ENCODE measurements at places on chromosomes 3 and 15.

GRCh38 chr3:134480546-134480945, 5.2 kb downstream of the ANAPC13 start:
- no peak for DNase-seq

DNA sequence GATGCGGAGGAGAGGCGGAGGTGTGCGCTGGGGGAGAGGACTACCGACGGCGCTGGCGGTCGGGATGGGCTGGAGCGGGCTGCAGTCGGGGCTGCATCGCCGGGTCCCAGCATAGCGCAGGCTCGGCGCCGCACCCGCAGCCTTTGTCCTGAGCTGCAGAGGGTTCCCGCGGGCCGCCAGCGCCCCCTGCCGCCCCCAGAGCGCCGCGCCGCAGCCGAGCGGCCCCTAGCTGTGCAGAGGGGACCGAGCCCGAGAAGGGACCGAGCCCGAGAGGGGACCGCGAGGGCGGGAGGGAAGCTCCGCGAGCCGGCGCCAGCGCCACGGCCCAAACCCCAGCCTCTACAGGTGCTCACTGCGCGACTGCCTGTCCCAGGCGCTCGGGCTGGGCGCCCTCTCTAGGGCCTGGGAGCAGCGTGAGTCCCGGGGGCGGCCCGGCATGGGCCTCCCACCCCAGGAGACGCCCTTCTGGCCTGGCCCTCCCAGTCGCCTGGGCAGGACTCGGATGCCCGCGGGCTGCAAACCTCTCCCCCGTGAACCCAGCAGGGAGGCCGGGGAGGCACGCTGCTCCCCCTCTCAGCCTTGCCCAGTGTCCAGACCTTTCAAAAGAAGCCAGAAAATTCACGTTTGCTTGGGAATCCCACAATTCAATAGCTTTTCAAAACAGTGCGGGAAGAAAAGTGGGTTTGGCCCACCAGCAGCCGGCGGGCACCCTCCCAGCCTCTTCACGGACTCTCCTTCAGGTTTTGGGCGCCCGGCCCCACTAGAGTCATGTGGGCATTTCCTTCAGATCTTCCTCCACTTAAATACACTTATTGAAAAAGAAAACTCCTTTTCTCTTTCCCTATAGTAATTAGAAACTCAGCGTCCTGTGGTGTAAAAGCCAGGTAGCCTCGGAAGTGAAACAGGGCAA, 134.7 kb downstream of the TPRA1 start:
- DNase-seq = peak; percentile 80

DNA sequence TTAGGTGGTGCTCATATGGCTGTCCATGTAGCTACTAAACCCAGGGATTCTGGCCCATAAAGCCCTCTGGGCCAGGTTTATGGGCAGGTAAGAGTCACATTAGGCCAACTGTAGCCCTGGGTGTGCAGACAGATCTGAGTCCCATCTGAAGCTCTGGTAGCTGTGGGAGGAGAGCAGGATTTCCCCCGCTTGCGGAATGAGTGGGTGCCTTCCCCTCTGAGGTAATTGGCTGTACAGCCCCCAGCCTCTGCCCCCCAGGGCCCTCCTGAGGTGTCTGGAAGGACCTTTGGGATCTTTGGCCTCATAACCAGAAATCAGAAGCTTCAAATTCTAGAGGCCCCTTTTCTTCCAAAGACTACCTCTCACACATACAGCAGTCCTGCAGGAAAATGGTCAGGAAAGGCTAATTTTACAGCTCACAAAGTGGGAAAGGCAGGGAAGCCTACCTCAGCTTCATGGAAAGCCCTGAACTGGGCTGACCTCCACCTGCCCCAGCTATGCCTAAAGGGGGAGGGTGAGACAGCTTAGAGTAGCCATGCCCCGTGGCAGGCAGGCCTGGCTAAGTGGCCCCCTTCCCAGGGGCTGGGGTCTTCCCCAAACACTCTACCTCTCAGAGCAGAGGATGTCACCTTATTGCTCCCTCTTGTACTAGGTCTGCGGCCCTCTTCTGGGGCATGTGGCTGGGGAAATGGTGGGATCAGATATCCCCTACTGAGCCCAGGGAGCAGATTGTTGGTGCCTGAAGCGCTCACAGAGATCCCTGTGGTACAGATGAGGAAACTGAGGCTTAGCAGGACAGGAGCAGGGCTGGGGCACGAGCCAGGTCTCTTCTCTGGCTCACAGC, 16.8 kb downstream of the HEMK1 start:
- DNase-seq = no peak

GRCh38 chr3:172136330-172136729, 97.0 kb downstream of the FNDC3B start:
- DNase-seq = no peak

GRCh38 chr15:56339594-56339993, 25.6 kb upstream of the TEX9 start:
- no peak for DNase-seq

DNA sequence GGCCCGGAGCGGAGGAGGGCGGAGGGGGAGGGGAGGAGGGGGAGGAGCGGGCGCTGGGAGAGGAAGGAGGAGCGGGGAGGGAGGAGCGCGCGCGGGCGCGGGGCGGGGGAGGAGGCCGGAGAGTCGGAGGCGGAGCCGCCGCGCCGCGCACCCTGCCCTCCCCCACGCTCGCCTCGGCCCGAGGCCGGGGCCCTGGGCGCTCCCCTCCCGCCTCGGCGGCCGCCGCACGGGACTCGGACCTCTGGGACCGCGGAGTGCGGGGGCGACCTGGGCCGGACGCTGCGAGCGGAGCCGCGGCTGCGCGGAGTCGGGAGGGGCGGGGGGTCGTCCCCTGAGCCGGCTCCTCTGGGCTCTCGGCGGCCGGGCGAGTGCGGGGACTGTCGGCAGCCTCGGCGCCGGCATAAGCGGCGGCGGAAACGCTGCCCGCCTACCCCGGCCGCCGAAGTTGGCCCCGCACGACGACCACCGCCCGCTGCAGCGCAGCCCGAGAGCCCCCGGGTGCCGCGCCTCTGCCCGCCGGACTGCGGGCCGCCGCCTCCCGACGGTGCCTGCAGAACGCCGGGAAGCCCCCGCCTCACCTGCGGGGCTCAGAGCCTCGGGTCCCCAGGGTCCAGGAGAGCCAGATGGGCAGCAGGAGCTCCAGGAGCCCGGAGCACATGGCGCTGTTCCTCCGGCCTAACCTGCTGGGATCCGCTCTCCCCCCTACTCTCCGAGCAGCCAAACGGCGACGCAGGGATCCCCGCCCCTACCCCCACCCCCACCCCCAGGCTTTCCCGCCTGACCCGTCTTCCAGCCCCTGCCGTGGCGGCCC, 406 bp upstream of the GABRB3 start:
- no peak for DNase-seq

- DNase-seq = peak; percentile 21
Observed at GRCh38 chr15:78950902-78951840, 6.3 kb upstream of the CTSH start.

- DNase-seq = no peak
Observed at GRCh38 chr3:94049267-94049666, 13.4 kb downstream of the DHFR2 start.

DNA sequence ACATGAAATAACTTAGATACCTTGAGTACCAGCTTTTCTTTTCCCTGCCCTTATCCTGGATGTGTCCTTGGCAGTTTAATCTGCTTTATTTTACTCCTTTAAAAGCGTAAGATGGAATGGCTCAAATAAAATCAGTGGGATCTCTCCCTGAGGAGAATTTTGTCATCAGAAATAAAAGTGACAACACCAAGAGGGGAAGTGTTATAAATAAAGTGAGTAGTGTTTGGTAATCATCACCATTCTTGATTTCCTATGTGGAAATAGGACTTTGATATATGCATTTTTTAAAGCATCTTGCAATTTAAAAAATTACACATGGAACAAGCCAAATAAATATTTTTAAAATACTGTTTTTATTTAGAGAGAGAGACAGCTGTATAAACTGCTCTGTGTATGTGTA, 76.5 kb downstream of the MBNL1 start:
- DNase-seq = no peak

- DNase-seq = no peak
Observed at GRCh38 chr3:14412831-14413380, 10.5 kb downstream of the SLC6A6 start.

- peak; percentile 10 for DNase-seq
Observed at GRCh38 chr3:169218314-169218983, 445.1 kb downstream of the MECOM start.

DNA sequence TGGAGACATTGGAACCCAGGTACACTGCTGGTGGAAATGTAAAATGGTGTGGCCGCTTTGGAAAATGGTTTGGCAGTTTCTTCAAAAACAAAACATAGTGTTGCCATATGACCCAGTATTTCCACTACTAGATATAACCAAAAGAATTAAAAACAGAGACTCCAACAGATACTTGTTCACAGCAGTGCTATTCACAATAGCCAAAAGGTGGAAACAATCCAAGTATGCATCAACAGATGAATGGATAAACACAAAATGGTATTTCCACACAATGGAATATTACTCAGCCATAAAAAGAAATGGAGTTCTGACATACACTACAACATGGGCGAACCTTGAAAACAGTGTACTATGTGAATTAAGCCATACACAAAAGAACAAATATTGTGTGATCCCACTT, 59.4 kb upstream of the TIMP4 start:
- DNase-seq = no peak

DNA sequence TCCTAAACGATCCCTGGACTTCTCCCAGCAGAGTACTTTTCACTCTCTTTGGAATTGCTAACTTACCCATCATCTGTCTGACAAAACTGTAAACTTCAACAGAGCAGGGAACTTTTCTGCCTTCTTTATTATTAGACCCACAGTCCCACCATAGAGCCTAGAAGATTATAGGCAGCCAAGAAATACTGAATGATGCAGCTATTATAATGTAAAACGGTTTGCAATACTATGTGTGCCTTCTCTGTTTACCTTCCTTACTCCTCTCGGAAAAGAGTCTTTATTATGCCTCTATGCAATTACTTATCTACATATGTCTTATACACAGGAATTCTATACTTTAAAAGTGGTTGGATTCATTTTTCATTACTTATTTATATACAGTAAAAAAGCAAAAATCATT, 36.0 kb downstream of the SHQ1 start:
- DNase-seq = no peak

DNA sequence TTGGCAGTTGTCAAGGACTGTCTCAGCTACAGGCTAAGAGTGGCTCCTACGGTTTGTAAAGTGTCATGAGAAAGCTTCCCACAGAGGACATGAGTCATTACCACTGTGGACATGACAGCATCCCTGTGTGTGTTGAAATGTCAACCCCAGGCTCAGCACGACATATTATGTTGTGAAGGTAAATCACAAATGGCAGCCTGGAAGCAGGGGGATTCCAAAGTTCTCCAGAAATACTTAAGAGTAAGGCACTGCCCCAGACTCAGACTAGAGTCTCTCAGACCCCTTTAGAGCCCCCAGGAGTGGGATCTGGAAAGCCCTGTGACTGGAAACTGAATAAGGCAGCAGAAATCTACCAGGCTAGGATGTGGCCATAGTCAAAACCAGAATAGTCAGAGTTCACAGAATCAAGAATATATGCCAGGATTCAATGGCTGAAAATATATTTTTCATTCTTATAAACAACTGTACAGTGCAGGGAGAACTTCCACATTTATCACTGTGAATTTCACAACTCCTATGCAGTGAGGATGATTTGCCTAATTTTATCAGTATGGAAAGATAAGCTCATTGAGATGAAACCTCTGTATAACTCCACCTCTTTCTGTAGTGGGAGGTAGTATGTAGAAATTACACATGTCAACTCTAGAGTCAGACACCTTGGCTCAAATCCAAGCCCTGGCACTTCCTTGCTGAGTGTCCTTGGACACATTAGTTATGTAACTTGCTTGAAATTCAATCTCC, 237.1 kb upstream of the CFAP20DC start:
- DNase-seq = no peak

- DNase-seq = no peak
Observed at GRCh38 chr3:21117370-21117769, 633.6 kb downstream of the ZNF385D start.

GRCh38 chr3:46369675-46370132, 1.0 kb upstream of the CCR5 start:
- no peak for DNase-seq

GRCh38 chr3:183540501-183541234, 14.8 kb downstream of the KLHL6 start:
- peak; percentile 55 for DNase-seq

DNA sequence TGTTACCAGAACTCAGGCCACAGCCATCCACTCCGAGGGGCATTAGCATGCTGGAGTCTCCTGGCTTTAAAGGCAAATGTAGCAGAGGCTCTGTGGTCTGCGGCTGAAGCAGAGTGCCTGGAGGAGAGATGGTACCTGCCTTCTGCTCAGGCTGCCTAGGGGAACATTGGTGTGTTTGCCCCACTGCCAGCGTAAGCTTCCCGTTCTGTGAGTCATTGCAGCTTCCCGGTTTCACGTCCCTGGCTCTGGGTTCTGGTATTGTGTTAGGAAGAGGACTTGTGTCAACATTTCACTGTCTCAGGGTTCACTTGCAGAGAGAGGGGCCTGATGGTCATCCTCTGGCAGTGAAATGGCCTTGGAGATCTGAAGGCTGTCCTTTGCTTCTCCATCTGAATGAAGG, 1.8 kb downstream of the GASK1A start:
- DNase-seq = no peak

DNA sequence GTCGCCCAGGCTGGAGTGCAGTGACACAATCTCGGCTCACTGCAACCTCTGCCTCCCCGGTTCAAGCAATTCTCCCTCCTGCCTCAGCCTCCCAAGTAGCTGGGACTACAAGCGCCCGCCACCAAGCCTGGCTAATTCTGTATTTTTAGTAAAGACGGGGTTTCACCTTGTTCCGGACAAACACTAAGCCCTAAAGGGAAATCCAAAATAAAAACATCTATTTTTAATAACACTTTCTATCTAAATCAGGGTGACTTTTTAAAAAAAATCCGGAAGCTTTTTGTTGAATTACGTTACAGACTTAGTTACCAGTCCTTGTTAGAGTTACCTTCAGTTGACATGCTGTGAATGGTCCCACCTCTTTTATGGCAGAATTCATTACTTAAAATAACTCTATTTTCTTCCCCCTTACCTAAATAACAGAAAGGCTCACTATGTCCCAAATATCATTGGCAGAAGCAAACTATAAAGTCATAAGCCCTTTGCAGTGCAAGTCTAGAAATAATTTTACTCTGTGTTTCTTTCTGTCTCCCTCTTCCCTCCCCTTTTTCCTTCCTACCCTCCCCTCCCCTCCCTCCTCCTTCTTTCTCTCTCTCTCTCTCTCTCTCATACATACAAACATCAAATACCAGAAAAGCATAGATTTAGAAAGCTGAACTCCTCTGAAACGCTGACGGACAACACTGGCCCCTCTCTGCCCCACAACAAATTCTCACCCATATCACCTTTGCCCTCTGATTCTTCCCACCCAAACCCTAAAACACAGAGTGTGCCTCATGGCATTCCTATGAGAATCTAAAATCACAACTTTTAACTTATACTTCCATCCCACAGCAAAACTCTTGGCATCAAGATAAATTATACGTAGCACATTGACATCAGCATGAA, 18.3 kb downstream of the THBS1 start:
- DNase-seq = no peak

DNA sequence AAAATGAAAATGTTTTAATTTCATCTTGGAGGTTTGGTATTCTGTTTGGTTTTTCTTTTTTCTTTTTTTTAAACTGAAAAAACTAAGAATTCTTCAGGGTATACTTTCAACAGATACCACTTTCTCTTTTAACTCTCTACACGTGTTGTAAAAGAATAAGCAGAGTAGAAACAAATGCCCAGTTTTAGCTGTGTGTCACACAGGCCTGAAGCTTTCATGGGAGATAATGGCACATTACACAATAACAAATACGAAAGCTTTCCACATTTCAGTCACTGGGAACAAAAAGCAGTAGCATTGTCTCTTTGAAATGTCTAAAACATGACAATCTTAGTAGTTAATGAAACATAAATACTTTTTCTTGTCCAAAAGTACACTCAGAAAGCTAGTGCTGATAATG, 818.5 kb downstream of the TBL1XR1 start:
- no peak for DNase-seq
